ENCODE measurements at places on chromosomes 2 and 18. TPM values are rescaled to one million over a fixed set of nuclear protein-coding genes. Genes with fewer than 3 reads are reported as not detected.

- no peak for DNase-seq
These were observed 216.5 kb downstream of the KLHL29 start for GRCh38 chr2:23601301-23601965.

DNA sequence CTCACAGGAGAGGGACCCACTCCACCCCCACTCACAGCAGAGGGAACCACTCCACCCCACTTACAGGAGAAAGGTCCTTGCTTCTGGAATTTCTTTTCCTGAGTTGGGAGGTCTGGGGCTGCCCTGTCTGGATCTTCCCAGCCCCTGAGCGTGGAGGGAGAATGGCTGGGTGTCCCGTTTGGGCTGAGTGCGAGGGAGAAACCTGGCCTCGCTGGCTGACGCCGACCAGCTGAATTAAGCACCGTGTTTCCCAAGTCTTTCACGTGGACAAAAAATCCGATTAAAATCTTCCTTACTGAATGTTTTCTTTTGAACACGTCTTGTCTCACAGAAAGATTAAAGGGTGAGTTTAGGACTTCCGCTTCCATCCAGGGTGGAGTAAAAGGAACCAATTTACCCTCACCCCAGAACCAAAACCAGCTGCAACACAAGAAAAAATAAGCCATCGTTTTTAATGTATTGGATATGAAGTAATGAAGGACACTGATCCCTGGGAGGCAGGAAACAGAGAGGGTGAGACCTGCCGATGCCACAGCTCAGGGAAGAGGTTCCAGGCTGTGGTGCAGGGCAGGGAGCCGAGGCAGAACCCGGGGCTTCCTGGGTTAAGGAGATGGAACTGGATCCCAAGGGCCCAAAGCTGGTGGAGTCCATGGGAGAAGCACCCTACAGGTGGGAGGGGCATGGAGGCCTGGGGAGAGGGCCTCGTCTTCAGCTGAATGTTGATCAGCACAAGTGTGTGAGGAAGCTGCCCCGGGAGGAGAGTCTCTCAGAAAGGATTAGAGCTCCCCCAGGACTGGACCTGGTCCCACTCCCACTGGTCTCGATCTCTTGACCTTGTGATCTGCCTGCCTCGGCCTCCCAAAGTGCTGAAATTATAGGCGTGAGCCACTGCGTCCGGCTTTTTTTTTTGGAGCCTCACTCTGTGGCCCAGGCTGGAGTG lies 60.3 kb downstream of the RTP5 start:
- DNase-seq, result no peak

DNA sequence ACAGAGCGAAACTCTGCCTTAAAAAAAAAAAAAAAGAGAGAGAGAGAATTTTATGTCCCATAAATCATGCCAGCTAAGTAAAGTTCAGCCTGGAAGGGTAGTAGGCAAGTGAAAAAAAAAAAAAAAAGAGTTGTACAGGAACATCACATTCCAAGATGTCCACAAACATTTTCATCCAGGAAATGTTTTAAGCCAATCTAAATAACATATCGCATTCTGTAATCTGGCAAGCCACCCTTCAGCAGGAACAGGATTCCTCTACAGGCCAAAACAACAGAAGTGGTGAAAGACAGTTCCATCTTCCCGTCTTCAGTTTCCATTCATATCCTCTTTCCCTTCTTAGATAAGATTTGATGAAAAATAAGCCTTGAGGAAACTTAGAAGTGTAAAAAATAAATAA lies 1108.1 kb upstream of the DDX18 start:
- DNase-seq, result no peak

- DNase-seq, result no peak
These were observed 13.5 kb upstream of the GPR55 start for GRCh38 chr2:230938516-230939065.

DNA sequence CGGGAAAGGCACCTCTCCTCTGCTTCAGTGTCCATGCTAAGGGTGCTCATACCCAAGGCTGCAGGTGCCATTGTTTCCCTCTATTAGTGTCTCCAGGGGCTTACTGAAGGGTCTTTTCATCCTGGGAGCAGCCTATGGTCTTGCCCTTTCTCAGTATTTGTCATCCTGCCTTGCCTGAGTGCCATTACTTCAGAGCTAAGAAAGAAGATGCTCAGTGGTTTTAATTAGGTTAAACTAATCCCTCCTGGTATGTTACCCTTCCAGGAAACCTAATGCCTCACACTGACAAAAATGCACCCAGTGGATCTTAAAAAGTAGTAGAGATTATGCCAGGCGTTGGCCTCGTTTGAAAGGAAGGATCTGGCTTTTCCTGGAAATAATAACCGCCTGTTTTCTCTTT lies 151.4 kb downstream of the LRRTM1 start:
- DNase-seq, result no peak

DNA sequence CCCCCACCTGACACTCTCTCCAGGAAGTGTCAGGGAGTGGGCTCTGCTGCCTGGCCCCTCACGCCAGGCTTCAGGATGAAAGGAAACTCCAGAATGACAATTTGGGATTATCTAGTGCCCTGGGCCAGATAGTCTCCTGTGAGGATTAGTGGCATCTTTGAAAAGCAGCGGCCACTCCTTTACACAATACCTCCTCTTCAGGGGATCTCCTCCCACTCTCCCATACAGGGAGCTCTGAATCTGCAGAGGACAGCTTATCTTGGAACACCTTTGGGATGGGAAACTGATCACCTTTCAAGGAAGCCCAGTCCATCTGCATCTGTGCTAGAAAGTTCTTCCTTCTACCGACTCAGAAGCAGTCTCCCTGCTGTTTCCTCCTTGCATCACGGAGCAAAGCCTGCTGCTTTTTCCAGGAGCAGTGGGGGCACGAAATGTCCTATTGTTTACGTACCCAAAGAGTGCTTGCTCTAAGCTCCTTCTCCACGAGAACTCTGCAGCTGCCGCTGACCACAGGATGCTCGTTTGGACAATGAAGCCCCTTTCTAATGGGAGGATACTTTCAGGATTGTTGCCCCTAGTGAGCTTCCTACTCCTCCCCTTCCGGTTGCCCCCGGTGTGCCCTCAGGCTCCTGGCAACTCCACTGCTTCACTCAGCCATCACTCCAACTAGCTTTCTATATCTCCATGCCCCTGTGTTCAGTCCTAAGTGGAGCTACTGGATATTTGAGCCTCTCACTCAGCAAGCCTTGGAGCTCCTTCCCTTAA lies 31.5 kb downstream of the SIX3 start:
- no peak for DNase-seq

Gene SERPINB4
- polyA plus RNA-seq, result not detected

Gene MZT2B
- polyA plus RNA-seq, result 57.2 TPM

Gene IL36A
- not detected for polyA plus RNA-seq

Gene LONRF2
- 2.6 TPM for polyA plus RNA-seq

All from right renal cortex interstitium (tissue), 3 donors.